ENCODE measurements at places on chromosomes 7 and 10.

GRCh38 chr7:33596686-33597085, 308.7 kb upstream of the BMPER start:
- DNase-seq: no peak

GRCh38 chr10:72073708-72074573, 14.4 kb downstream of the SPOCK2 start:
- DNase-seq: no peak

- no peak for DNase-seq
Measured at GRCh38 chr10:78556705-78557432, 511.9 kb upstream of the ZMIZ1 start.

- no peak for DNase-seq
Measured at GRCh38 chr10:124646483-124647352, 97.5 kb downstream of the FAM53B start.

DNA sequence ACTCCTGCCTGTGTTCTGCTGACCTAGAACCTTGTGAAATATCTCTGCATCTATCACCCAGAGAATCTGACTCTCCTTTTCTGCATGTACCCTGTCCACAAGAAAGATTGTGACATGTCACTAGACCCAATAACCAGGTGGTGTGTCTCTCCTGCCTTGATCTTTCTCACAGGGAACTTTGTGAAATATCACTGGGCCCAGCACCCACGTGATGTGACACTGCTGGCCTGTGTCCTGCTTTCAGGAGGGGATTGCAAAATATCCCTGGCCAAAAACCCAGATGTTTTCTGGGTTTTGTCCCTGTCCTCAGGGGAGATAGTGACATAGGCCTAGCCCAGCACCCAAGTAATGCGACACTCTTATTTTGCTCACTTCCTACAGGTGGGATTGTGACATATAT, 10.1 kb upstream of the ZNF107 start:
- DNase-seq: no peak

- no peak for DNase-seq
Measured at GRCh38 chr10:48284002-48284546, 9.6 kb upstream of the FRMPD2 start.

DNA sequence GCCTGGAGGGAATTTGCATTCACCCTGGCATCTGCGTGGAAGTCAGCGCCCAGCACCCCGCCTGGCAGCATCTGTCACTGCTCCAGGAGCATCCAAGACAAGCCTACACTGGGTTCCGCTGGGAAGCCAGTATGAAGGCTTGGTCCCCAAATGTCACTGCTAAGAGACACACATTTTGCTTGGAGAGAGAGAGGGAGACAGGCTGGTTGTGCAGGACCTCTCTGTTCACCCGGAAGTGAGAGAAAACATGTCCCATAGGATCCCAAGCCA, 119.5 kb downstream of the SEC23IP start:
- DNase-seq: no peak

DNA sequence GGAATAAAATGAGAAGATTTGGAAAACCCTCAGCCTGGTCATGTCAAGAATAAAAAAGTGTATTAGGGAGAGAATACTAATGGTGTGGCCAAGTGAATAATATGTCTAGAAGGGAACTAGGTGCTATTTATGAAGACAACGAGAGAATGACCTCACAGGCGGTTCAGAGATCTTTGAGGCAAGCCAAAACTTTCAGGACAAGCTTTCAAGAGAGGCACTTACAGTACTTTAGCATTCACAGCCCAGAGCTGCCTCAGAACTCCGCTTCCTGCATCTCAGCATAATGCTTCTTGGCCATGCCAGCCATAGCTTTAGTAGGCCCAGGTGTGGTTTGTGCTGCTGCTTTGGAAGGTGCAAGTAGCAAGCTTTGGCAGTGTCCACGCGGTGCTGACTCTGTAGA, 37.2 kb upstream of the CCDC7 start:
- DNase-seq: no peak

DNA sequence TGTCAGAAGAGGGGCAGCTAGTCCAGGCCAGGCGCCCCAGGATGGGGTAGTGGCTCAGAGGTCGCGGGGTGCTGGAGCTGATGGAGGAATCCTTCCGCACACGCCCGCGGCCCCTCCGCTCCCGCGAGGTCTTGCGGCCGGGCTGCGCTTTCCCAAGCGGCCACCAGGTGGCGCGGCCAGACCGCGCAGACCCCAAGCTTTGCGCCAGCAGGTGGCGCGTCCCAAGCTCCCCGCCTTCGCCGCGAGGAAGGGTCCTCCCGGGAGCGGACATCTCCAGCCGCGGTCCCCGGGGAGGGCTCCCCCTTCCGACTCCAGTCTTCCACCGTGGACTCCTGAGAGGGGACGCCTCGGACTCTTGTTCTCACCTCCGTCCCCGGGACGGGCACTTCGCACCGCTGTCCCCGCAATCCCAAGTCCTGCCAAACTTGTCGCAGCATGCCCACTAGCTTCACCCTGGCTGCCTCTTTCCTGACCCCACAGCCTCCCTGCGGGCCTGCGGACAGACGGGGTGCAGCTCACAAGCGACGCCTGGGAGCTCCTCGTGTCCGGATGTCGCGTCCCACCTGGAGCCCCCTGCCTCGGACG, 19.4 kb downstream of the KCNK18 start:
- peak; percentile 65 for DNase-seq

GRCh38 chr7:149625340-149625946, 127.8 kb upstream of the ZNF746 start:
- DNase-seq: peak; percentile 6

GRCh38 chr10:44574596-44575480, 189.9 kb upstream of the CXCL12 start:
- no peak for DNase-seq

GRCh38 chr7:3356173-3356572, 55.1 kb downstream of the SDK1 start:
- no peak for DNase-seq

- DNase-seq: no peak
Measured at GRCh38 chr7:78690174-78690573, 763.3 kb downstream of the MAGI2 start.

DNA sequence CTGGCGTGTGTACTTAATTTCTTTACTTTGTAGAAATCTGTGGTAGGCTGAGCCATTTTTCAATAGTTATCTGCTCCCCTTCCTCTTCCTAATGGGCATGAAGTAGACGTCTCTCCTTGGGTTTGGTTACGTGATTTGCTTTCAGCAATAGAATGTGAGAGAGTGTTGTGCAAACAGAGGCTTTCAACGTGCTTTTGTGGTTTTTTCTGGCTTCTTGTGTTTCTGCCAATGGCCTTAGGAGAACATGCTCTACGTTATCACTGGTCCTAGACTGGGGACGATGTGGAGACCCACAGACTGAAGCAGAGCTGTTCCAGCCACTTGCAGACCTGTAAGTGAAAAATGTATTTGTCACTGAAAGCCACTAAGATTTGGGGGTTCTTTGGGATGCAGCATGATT, 107.2 kb upstream of the NPTX2 start:
- no peak for DNase-seq

DNA sequence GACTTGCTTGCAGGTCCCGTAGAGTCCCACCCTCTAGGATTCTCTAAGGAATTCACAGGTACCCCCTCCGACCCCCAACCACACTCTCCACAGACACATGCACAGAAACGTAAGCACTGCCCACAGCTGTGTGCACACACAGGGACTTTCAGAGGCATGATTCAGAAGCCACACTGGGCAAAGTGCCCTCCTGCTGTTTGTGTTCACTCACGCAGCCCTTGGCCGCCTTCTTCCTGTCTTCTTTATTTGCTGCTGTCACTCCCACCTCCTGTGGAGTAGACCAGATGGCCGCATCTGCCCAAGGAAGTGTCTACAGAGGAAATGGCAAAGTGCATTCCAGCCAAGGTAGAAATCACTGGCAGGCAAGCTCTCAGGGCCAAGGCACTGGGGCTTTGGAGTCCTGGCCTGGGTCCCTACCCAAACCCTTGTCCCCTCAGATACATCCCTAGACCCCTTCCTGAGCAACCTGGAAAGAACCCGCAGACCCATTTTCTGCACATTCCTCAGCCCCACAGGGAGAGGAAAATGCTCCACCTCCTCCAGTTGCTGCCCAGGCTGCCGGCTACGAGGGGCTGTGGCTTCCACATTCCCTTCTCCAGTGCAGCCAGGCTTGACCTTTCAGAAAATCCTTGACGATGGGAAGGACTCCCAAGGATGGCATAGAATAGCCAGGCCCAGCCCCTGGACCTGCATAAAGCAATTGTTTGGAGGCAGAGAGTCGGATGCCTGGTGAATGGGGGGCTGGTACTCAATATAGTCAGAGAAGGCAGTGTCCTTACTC, 21.6 kb upstream of the GIMAP8 start:
- DNase-seq: peak; percentile 70

GRCh38 chr7:70419526-70420380, 712.2 kb upstream of the GALNT17 start:
- peak; percentile 5 for DNase-seq

DNA sequence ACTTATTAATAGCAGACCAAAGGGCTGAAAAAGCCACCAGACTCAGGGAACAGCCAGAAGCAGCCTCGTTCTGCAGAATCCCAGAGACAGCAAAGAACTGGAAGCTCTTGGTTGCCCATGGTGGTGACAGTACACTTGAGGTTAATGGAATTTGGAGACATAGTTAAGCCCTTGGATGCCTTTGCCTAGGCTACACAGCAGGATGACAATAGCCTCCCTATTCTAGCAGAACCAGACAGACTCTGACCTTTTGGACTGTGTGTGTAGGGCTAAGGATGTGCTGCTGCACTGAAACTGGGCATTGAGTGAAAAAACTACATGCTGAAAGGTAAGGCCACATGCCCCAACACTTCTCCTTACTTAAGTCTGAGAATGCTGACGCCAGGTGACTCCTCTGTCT, 22.7 kb downstream of the OTUD1 start:
- no peak for DNase-seq

GRCh38 chr10:70513848-70514309, 35.3 kb downstream of the PALD1 start:
- no peak for DNase-seq

- no peak for DNase-seq
Measured at GRCh38 chr10:624312-624604, 65.2 kb downstream of the DIP2C start.

- DNase-seq: peak; percentile 14
Measured at GRCh38 chr7:95491634-95492314, 6.0 kb downstream of the ASB4 start.

DNA sequence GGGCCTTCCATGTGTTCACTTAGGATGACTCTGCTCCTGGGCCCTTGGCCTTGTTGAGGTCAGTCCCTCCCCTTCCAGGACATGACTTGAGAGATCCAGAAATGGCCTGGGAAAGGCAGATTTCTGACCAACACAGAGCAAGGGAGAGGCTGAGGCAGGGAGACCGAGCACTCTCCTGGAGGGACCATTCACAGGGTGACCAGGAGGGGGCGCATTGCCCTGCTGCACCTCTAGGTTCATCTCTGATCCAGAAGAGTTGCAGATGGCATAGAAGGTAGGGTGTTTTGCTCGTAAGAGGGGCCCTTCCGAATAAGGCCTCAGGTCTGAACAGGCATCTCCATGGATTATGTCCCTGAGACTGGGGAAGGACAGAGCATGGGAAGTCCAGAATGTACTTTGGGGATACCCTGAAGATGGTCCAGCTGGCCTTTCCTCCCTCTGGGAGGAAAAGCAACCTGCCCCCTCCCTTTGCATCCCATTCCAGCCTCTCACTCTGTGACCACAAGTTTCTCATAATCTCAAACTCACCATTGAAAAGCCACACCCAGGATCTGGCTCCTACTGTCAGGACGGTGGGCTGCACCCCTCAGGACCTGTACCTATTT, 6.6 kb downstream of the DMBT1 start:
- peak; percentile 0 for DNase-seq

DNA sequence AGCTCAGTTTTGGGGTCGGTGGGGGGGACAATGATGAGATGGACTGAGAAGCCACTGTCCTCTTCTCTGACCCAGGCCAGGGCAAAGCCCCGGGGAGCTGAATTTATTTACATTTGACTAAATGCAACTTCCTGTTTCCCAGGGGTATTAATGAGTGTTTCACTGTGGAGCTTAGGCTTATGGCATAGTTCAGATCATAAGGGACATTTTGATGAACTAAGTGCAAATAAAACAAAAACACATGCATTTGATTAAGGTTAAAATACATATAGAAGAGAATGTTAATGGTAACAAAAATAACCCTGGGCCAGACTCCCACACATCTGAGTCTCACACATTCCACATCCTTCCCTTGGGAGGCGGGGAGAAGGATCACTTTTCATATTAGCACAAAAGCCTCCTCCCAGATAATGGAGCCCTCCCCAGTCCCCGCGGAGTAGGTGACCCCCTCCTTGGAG, 320.6 kb downstream of the FRMD4A start:
- DNase-seq: no peak

Data from NCI-H345 (cell line).